Activated naive CD8-positive, alpha-beta T cell treated with anti-CD3 and anti-CD28 coated beads for 36 hours (primary cell): ENCODE measurements at places on chromosomes 7 and 10.

- DNase-seq = no peak
Observed at GRCh38 chr10:78856421-78856820, 212.3 kb upstream of the ZMIZ1 start.

- DNase-seq = no peak
Observed at GRCh38 chr7:139654276-139655181, 123.3 kb downstream of the HIPK2 start.

- DNase-seq = no peak
Observed at GRCh38 chr7:91435381-91436059, 171.3 kb downstream of the FZD1 start.

GRCh38 chr10:84175436-84175835, 1.8 kb downstream of the GPR15LG start:
- DNase-seq = no peak

DNA sequence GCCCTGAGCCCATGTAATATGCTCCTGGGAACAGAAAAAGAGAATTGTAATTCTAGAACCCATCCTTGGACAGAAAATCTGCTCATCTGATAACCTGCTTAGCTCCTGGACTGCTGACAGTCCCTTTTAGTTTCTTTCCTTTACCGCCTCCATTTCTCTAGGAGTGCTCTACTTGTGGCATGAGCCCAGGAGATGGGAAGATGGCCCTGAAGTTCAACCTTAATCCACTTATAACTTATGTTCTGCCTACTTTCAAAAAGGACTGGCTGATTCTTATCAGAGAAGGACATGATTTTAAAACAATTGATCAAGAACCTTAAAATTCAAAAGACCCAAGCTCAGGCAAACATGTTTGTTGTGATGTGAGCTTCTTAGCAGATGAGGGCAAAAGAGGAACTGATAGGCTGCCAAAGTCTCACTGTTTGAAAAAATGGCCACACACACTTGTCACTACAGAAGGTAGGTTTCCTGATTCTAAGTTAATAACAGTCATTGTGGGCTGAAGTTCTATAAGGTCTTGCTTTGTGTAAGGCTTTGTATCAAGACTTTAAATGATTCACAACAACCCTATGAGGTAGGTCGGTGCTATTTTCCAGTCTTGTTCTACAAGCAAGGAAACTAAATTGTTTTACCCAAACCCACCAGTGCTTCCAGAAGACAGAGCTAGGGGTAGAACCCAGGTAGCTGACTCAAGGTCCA, 94.3 kb upstream of the AFAP1L2 start:
- no peak for DNase-seq

GRCh38 chr10:43049081-43049551, 27.8 kb upstream of the RET start:
- no peak for DNase-seq

DNA sequence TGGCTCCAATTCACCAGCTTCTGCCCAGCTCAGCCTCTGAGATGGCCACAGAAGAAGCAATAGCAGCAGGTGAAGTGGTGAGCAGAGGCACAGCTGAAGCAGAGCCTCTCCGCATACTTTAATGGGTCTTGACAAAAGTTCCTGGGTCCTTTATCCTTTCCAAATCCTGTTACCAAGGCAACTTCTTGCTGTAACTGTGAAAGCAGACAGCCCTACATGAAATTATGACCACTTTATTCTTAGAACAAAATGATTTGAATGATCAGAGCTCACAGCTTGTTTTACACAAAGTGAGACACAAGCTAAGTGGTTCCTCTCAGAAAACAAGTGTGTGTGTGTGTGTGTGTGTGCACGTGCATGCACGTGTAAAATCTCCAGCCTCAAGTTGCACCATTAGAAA, 245.6 kb downstream of the HTR7 start:
- no peak for DNase-seq

DNA sequence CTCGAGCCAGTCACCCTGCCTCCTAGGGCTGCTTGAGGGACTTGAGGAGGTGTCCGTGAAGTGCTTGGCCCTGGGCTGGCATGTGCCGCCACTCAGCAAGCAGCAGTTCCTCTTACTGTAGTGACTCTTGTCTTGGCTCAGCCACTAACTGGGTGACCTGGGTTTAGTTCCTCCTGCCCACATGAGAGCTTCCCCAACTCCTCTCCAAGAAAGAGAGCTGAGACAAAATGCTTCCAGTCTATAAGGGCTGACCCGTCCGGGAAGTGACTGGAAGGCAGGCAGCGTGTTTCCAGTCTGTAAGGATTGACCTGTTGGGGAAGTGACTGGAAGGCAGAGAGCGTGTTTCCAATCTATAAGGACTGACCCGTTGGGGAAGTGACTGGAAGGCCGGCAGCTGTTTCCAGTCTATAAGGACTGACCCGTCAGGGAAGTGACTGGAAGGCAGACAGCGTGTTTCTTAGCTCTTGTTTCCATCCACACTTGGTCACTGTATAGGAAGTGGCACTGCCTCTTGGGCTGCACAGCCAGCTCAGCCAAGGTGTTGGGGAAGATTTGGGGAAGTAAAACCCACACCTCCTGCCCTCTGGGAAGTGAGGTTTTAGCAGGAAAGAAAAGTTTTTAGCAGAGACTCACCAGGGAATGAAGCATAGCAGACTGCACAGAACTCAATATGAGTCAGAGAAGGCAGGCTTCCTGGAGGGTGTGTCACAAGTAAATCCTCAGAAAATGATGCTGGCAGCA, 53.3 kb upstream of the PPIF start:
- no peak for DNase-seq

GRCh38 chr10:62958980-62959379, 142.8 kb upstream of the EGR2 start:
- DNase-seq = no peak

- no peak for DNase-seq
Observed at GRCh38 chr10:61822781-61823230, 78.7 kb upstream of the ARID5B start.

DNA sequence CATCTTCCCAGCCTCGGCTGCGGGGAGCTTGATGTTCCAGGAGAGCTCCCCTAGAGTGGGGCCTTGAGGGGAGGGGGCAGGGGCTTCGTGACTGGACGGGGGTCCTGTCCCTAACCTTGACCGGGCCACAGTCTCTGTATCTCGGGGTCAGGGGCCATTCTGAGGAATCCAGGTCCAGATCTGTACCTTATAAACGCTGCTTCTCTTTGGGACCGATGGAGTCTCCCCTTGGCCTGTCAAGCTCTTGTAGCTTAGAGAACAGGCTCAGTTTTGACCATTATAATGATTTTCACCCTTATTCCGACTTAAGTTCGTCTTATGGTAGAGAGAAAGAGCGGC, 831 bp downstream of the ZKSCAN5 start:
- no peak for DNase-seq

DNA sequence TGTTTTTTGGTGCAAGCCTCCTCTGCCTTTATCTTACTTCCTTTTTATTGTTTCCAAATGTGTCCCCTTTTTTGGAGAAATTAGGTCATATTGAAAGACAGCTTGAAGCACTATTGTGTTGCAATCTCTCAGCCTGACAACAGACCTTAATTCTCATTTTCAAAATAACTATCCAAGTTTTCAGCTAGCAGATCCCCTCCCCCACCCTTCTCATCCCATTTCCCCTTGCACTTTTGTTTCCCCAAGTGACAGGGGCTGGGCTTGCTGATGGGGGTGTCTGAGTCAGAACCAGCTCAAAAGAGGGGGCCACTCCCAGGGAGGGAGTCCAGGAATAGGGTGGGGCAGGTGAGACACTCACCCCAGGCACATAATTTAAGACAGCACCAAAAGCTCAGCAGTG, 75.3 kb downstream of the MKI67 start:
- no peak for DNase-seq

DNA sequence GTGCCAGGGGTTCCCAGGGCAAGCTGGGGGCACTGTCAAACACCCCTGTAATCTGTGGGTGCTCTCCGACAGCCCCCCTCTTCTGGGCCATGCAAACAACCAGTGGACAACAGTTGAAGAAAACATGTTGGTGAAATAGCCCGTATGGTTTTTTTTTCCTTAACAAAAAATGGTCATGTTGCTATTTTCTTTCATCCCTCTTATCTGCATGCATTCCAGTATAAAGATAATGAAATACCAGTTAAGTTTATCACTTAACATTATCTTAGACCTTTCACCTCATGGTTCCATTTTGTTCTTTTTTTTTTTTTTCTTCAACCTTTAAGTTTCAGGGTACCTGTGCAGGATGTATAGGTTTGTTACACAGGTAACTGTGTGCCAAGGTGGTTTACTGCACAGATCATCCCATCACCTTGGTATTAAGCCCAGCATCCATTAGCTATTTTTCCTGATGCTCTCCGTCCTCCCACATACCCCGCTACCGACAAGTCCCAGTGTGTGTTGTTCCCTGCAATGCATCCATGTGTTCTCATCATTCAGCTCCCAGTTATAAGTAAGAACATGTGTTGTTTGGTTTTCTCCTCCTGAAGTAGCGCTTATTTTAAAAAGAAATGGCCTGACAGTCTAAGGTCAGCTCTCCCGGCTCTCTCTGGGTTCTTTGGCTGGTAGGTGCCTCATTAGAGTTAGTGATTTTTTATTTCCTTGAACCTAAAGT, 110.1 kb downstream of the NRP1 start:
- no peak for DNase-seq

- no peak for DNase-seq
Observed at GRCh38 chr10:115771755-115772154, 501.3 kb downstream of the GFRA1 start.

- no peak for DNase-seq
Observed at GRCh38 chr7:465710-466400, 53.8 kb downstream of the PDGFA start.

DNA sequence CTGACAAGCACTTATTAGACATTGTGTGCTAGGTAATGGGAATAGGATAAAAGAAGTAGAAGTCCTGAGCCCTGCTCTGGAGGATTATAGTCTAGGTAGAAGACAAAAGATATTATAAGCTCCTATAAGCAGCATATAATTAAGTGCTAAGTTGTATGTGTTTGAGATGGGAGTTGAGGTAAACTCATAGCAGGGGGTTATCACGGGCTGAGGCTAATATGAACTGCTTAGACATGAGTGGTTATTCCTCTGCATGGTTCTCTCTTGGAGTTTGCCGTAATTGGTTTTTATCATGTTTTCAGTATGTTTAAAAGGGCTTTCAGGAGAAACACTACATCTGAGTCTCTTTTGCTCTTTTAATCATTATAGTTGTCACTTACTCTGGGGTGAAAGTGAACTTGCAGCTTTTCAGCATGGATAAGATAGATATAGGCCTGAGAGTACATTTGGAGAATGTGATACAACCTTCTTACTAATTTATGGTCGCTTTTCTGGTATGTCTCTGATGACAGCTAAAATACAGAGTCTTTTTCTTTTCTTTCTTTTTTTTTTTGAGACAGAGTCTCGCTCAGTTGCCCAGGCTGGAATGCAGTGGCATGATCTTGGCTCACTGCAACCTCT, 39.0 kb downstream of the SMNDC1 start:
- DNase-seq = no peak

DNA sequence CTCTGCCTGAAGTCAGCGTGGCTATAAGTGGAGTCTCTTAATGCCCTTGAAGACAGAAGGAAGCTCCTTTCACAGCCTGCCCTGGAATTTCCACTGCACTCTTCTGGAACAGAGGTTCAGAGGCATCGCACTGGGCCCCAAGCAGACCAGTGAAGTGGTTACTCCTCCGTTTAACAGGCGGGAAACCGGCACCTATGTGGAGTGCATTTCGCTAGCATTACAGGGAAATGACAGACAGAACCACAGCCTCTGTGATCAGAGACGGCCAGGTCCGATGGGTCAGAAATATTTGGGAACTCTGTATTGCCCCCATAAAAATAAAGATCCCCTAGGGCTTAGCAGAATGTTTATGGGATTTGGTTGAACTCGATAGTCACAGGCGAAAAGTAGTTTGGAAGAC, 406.9 kb upstream of the PRKCQ start:
- DNase-seq = no peak

- no peak for DNase-seq
Observed at GRCh38 chr7:16264036-16264819, 157.1 kb downstream of the CRPPA start.

GRCh38 chr7:135938563-135938962, 38.6 kb downstream of the MTPN start:
- no peak for DNase-seq

- DNase-seq = no peak
Observed at GRCh38 chr7:31420948-31421347, 80.4 kb upstream of the NEUROD6 start.

DNA sequence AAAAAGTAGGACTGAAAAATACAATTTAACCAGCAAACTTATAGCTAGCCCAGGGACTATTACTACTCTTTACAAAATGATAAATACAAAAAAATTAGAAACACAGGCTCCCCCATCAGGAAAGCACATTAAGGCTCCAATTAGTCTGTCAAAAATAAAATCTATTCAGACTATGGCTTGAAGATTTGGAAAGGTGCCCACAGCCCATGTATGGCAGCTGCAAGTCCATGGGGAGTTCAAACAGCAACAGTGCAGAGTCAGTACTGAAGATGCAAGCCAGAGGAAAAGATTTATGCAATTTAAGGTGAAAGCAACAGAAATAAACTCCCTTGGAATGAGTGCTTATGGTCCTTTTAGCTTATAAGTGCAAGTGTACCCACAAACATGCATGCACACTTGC, 29.7 kb downstream of the IMMP2L start:
- no peak for DNase-seq

- no peak for DNase-seq
Observed at GRCh38 chr7:50834679-50835078, 52.0 kb upstream of the GRB10 start.

- no peak for DNase-seq
Observed at GRCh38 chr10:122115874-122116273, 126.9 kb downstream of the TACC2 start.

DNA sequence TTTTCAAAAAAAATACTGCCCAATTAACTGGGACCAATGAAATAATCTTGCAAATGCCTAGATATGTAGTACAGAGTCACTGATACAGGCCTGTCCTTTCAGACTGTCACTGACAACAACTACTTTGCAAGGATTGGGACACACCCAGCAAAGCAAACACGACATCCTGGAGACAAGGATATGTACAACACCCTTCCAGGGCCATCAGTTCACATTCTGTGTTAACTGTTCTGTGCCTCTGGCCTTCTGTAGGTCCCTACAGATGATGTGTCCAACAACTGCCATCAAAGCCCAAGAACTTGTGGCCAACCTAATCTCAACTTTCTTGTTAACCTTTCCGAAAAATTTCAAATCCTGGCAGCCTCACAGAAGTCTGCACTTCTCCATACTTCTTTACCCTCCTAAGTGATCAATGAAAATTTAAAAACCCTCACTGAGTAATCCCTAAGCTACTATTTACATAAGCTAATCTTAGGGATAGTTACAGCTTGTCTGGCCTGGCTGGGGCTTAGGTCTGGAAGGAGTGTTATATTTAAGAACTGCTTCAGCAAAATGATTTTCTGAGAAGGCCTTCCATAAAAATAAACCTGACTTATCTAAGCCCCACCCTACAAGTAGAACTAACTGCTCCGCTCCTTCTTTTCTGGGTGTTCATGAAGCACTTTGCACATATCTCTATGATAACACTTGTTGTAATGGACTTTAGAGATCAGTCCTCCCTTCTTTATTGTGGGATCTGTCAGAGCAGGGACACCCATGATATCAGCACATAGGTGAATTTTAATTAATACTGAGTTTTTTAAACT, 21.0 kb downstream of the COBL start:
- no peak for DNase-seq

DNA sequence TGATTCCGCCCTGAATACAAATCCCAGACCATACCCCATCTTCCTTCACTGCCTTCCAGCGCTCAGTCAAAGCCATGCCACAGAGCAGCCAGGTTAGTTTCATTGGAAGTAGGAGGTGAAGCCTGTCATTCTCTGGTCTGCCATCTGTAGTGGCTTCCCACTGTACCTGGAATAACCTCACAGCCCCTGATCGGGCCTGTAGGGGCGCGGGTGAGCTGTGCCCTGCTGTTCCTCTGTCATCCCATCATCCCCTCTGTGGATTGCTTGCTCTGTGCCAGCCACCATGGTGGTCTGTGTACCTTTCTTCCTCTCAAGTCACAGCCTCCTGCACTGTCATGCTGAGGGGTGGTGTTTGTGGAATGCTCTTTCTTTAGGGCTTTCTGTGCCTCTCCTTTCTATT, 155.1 kb downstream of the ZNF22 start:
- DNase-seq = no peak
